ENCODE measurements at places on chromosomes 2 and 18.

- DNase-seq: no peak
Measured at GRCh38 chr2:241001413-241002274, 3.2 kb downstream of the SNED1 start.

- DNase-seq: no peak
Measured at GRCh38 chr2:241851325-241852115, 7.2 kb downstream of the PDCD1 start.

DNA sequence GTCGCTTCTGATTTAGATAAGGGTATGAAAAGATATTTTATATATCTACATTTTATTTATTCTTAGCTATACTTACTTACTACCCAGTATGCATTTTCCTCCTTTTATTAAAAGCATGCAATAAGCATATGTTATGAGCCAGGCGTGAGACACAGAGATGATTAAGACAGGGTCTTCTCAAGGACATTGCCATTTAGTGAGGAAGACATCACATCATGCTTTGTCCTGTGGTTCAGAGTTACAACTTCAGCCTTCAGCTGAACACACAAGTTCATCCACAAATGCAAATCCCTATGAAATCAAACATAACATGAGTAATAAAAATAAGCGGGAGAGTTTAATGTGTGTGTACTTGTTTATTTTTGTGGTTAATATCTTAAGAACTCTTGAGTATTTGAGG, 30.2 kb downstream of the GRHL1 start:
- DNase-seq: no peak

GRCh38 chr2:159497256-159497655, 119.1 kb downstream of the BAZ2B start:
- DNase-seq: peak; percentile 83

- peak; percentile 30 for DNase-seq
Measured at GRCh38 chr2:48607307-48608014, 10.2 kb upstream of the GTF2A1L start.

Measured in SW480 (cell line).